ENCODE measurements at places on chromosomes 2 and 18.

- DNase-seq = no peak
Measured at GRCh38 chr2:234869969-234870368, 81.8 kb upstream of the SH3BP4 start.

GRCh38 chr18:77069931-77070330, 62.7 kb downstream of the MBP start:
- DNase-seq = no peak

DNA sequence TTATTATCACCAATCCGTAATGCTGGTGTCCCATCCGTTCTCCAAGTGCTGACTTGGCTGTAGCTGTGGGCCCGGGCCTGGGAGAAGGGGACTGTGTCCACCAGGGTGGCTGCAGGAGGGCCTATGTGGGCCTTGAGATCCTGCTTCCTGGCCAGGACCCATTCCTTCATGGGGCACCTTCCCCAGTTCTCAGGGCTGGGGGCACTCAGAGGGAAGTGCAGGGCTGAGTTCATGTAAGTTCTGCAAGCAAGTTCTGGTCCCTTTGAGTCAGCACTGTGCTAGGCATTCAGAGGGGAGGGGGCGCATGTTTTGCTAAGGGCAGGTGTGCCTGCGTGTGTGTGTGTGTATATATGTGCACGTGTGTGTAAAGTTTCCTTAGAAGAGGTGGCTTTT, 94.0 kb downstream of the GLI2 start:
- DNase-seq = no peak

DNA sequence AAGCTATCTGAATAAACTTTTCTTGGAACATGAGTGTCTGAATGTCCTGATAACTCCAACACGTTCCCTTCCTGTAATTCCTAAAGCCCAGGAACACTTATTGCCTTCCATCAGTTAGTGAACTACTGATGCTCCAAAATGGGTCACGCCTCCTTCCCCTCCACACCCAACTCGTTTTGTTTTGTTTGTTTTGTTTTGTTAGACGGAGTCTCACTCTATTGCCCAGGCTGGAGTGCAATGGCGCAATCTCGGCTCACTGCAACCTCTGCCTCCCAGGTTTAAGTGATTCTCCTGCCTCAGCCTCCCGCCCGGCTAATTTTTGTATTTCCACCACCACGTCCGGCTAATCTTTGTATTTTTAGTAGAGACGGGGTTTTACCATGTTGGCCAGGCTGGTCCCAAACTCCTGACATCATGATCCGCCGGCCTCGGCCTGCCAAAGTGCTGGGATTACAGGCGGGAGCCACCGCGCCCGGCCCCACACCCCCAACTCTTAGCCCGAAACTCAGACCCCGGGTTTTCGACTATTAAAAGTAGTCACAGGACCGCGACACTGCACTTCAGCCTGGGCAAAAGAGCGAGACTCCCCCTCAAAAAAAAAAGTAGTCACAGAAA, 774 bp downstream of the IER3IP1 start:
- DNase-seq = peak; percentile 22

- no peak for DNase-seq
Measured at GRCh38 chr18:10989486-10989885, 159.9 kb downstream of the PIEZO2 start.

All from stomach (tissue), 19 donors.